AG04450 (cell line): ENCODE measurements at places on chromosomes 4 and X.

GRCh38 chr4:69714086-69714485 lies 46.3 kb downstream of the SULT1B1 start:
- DNase-seq: no peak

DNA sequence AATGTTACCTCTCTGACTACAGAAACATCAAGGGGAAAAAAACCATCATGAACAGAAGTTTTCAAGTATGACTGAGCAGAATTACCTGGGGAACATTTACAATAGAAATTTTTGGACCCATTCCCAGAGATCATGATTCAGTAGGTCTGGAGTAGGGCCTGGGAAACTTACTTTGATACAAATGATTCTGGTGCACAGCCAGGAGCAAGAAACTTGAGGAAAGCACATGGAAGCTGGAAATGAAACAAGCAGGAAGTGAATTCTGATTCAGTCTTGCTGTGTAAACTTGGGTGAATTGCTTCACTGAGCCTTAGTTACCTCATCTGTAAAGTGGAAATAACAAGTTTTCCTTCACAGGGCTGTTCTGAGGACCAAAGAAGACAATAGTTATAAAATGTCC lies 192.5 kb upstream of the TAPT1 start:
- DNase-seq: no peak

- no peak for DNase-seq
Measured at GRCh38 chr4:39855909-39856512, 121.7 kb downstream of the PDS5A start.

DNA sequence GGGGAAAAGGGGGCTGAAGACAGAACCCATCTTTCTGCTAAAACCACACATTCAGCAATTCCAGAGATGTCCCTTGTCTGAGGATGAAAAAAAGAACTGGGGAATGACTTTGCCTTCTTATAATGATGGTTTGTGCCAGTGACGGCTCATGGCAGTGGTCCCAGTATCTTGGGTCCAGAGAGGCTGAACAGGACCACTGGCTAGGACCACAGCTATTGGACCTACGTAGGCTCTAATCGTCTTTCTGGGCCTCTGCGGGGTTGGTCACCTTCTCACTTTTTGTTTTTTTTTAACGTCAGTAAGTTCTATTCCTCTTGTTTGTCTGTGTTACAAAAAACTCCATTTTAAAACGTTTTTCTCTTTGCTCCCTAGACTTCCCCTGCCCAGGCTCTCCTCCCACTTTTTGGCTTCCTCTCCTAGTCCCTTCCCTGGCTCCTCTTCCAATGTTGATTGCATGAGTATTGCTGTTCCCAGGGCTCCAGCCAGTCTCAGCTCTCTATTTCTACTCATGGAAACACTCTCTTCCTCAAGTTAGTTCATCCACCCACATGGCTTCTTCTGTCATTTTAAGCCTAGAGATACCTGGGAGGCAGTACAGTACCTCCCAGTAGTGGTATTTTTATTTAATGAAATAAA lies 52.6 kb upstream of the STX18 start:
- DNase-seq: no peak

DNA sequence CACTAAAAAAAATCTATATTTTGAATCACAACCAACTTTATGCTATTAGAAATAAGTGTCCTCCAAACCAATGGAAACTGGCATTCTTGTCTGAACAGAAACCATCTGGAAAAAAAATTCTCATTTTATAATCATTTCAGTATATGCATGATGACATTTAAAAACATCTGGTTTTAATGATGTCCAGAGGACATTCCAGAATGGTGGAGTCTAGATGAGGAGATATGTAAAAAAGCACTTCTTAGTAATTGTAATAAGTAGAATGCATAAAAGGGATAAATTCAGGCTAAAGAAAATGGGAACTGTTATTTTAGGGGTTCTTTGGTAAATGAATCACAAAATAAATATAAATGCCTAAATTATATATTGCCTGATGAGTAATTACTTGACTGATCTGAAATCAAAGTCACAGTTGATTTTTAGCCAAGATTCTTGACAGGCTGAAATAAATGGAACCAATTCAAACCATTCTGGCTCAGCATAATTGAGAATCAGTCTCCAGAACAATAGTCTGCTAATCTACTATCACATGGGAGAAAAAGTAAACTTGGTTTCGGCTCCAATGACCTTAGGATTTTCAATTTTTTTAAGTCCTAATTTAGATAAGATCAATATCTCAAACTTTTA lies 636.6 kb downstream of the FAT4 start:
- DNase-seq: peak; percentile 6

- no peak for DNase-seq
Measured at GRCh38 chr4:153927451-153927850, 138.6 kb upstream of the SFRP2 start.

DNA sequence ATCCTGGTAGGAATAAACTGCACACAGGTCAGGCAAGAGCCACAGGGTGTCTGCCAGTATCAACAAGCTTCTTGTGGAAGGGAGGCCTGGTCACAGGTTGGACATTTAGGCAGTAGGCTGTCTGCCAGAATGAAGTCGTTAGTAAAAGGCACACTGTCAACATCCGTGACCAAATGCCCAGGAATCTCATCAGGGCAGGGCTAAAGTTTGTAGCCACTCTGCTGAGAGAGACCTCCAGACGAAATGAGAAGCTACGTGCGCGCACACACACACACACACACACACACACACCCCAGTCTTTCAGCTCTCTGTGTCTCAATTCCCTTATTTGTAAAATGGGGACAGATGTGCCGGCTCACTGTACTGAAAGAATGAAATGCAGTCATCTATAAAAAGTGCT lies 408.7 kb upstream of the ZFP42 start:
- no peak for DNase-seq

DNA sequence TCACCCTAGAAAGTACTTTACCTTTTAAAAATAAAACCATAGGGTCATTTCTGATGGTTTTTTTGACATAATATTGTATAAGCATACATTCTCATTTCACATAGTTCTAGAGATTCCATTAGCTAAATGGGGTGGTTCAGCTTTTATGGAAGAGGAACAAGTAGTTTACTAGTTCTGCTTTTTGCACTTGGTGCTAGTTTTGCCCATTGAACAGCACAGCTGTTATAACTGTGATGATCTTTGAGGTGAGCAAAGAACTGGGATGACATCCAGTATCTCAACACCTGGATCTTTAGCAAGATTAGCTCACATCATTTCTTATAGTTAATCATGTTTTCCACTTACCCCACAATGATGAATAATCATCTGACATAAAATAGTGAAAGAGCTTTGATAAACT lies 40.9 kb downstream of the MOB1B start:
- DNase-seq: no peak

GRCh38 chr4:78568640-78569305 lies 17.2 kb downstream of the ANXA3 start:
- DNase-seq: no peak

GRCh38 chr4:120144041-120144440 lies 77.4 kb upstream of the MAD2L1 start:
- DNase-seq: no peak

GRCh38 chrX:128020701-128021100 lies 31.5 kb downstream of the ACTRT1 start:
- DNase-seq: no peak
